Lung microvascular endothelial cell (primary cell): ENCODE measurements at places on chromosomes 16 and 17. TPM values are rescaled to one million over a fixed set of nuclear protein-coding genes. Genes with fewer than 3 reads are reported as not detected.

The RGS11 gene
- total RNA-seq: 0.20 and 0.44 TPM in 2 replicates

The NEURL4 gene
- 7.4 and 13.1 TPM in 2 replicates for total RNA-seq

The B3GNT9 gene
- 3.5 and 6.3 TPM in 2 replicates for total RNA-seq

The RND2 gene
- 0.20 and 0.22 TPM in 2 replicates for total RNA-seq

The COL1A1 gene
- 7.2 and 12.5 TPM in 2 replicates for total RNA-seq

The MRPS7 gene
- 60.9 and 61.0 TPM in 2 replicates for total RNA-seq

The SLFN11 gene
- total RNA-seq: 28.3 and 55.6 TPM in 2 replicates

The PRSS21 gene
- 0.40 and 2.2 TPM in 2 replicates for total RNA-seq

The DYNLRB2 gene
- 0.20 and 0.22 TPM in 2 replicates for total RNA-seq

The ADAD2 gene
- total RNA-seq: not detected in 2 replicates

The GH2 gene
- not detected in 2 replicates for total RNA-seq

The RGS9 gene
- 0.60 and 0.65 TPM in 2 replicates for total RNA-seq

The CIITA gene
- under 0.01 TPM in 1 of 2 replicates, not detected in the other for total RNA-seq

The CBFA2T3 gene
- not detected in 2 replicates for total RNA-seq

The TTYH2 gene
- total RNA-seq: 0.40 and 0.44 TPM in 2 replicates
